ENCODE measurements at places on chromosomes 7 and 10. TPM values are rescaled to one million over a fixed set of nuclear protein-coding genes. Genes with fewer than 3 reads are reported as not detected.

Gene GIMAP8
- 15.2 TPM for total RNA-seq

Gene HOXA1
- 2.0 TPM for total RNA-seq

Gene ZC3HAV1L
- 37.4 TPM for total RNA-seq

Gene ST8SIA6
- 3.7 TPM for total RNA-seq

Gene NEUROD6
- total RNA-seq = not detected

Gene FKBP6
- total RNA-seq = not detected

Gene CXCL12
- total RNA-seq = 154 TPM

Gene SLF2
- 114 TPM for total RNA-seq

Gene CPEB3
- 7.4 TPM for total RNA-seq

Gene VWA2
- 4.6 TPM for total RNA-seq

Gene OLAH
- not detected for total RNA-seq

Gene CRTAC1
- total RNA-seq = 3.7 TPM

Gene ELFN1
- total RNA-seq = 2.5 TPM

Gene SPDYE16
- total RNA-seq = not detected

Gene TAF5
- total RNA-seq = 8.7 TPM

Gene MBL2
- not detected for total RNA-seq
